ENCODE measurements at places on chromosomes 4 and X.

- peak; percentile 18 for DNase-seq
Observed at GRCh38 chr4:145868637-145869409, 69.8 kb downstream of the ZNF827 start.

DNA sequence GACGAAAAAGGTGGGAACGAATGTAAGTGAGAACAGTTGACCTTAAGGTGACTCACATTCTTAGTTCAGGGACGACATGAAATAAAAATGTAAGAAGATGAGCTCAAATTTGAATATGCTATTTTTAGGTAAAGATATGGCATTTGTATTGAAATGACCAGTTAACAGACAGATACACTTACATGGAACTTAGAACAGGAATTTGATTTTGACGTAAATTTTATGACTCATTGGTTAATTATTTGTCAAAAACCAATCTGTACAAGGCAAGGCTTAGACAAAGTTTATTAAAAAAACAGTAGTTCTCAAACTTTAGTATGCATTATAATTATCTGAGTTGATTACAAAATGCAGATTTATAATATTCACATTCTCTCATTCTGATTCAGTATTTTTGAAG is 469.4 kb downstream of the CFAP47 start:
- DNase-seq, result no peak

- DNase-seq, result peak; percentile 51
Observed at GRCh38 chr4:73446336-73446938, 10.4 kb downstream of the AFP start.

- DNase-seq, result no peak
Observed at GRCh38 chr4:183333983-183334382, 11.8 kb upstream of the CLDN24 start.

DNA sequence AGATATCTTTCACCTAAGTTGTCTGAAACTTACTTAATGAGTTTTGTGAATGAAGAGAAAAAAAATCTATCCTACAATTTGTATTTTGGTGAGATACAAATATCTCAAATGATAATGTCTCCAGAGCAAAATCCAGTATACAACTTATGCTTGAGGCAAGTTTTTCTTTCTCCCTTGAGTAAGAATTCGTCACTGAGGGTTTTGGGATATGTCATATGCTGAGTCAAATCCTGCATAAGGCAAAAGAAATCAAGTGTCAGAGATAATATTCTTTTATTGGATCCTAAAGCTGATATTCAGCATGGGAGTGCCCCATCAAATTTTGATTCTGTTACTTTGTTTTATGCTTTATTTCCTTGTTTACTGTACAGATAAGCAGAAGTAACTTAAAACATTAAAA is 1308.6 kb downstream of the ARAP2 start:
- DNase-seq, result no peak

- DNase-seq, result no peak
Observed at GRCh38 chr4:74418063-74418670, 26.8 kb upstream of the AREG start.

GRCh38 chr4:10506077-10506476 is 48.9 kb upstream of the ZNF518B start:
- no peak for DNase-seq

- no peak for DNase-seq
Observed at GRCh38 chrX:72687396-72687795, 26.7 kb downstream of the PHKA1 start.

GRCh38 chrX:14851526-14851925 is 21.3 kb downstream of the FANCB start:
- no peak for DNase-seq

DNA sequence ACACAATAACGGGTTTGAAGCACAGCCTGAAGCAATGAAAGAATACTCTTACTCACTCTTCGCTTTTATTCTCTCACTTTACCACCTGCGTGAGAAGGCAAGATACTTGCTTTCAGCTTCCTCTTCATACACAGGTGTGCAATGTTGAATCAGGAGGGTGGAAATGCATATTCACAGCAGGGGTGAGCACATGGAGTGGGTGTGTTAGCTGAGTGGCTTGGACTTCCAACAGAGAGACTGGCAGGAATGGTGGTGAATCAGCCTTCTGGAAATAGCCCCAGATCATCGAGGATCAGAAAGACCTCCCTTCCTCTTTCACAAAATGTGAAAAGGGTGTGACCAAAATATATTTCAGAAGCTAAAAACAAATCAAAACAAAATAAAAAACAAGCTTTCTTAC is 521.2 kb downstream of the STIM2 start:
- no peak for DNase-seq

DNA sequence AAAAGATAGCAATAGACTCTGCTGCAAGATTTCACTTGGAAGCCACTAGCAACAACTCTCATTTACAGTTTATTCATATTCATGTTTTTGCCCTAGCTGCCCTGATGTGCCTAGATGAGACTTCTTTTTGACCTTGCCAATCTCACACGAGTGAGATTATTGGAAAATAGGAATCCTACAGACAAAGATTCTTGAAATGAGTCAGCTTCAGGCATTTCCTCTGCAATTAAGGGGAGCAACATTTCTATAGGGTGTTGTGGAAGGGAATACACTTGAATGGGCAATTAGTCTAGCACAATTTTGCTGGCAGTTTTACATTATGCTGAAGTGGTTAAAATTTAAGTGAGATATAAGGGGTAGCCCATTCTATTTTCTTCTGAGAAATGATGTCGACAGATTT is 217.0 kb upstream of the FAT4 start:
- no peak for DNase-seq

- DNase-seq, result no peak
Observed at GRCh38 chr4:38870098-38870808, 2.6 kb downstream of the FAM114A1 start.

GRCh38 chrX:21863241-21863640 is 7.5 kb downstream of the YY2 start:
- no peak for DNase-seq

- no peak for DNase-seq
Observed at GRCh38 chr4:188387179-188387791, 248.0 kb downstream of the TRIML1 start.

DNA sequence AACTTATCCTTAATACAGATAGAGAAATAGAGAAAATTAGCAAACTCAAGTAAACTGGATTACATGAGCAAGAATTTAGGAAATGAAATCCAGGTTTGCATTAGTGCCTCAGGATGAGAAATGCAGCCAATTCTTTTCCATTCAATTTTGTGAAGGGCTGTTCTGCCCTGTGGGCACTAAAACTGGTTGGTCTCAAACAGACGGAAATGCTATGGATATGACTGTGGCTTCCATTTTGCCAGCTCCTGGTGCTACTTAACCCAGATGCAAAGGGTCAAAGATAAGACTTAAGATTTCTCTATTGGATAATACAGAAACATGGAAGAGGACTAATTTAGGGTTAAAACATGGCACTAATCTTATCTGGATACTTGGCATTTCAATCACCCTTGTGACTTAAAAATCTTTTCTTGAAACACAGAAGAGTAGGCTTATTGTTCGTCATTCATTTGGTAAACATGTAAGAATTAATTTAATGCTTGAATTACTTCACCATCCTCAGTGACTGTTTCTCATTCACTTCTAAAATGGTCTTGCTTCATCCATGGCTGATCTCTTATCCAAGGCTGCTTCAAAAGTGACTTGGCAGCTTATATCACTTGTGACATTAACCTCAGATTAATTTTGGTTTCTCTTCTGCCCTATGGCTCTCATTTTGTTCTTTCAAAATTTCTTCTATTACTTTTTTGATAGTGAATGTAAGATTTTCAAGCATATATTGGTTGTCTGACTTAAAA is 1008.7 kb downstream of the GLUD2 start:
- DNase-seq, result no peak

DNA sequence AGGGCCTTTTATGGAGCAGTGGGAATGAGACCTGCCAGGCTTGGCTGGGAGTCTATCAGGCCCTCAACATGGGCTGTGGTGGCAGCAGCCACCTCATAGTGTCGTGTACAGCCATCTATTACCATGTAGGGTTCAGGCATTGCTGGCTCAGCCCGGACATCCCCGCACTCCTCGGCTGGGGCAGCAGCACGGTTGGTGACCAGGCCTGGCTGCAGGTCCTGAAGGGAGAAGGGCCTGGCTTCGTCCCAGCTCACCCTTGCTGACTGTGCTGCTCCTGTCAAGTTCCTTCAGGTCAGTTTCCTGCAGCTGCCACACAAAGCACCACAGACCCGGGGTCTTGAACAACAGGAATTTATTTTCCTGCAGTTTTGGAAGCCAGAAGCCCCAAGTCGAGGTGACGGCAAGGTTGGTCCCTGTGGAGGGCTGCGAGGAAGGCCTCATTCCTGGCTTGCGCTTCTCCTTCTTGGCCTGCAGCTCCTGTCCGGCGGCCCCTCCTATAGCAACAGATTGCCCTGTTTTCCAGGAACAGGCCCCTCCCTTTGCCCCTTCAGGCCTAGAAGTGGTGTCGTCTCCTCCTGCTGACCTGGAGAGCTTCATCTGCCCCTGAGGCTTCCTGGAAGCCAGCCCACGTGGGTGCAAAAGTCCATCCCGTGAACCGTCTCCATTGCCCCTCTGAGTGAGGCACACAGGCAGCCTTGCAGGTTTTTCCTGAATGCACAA is 25.2 kb upstream of the SORCS2 start:
- DNase-seq, result no peak

- DNase-seq, result no peak
Observed at GRCh38 chr4:157803845-157804521, 368.8 kb downstream of the GASK1B start.

GRCh38 chrX:115642895-115643530 is 82.0 kb downstream of the PLS3 start:
- peak; percentile 9 for DNase-seq

DNA sequence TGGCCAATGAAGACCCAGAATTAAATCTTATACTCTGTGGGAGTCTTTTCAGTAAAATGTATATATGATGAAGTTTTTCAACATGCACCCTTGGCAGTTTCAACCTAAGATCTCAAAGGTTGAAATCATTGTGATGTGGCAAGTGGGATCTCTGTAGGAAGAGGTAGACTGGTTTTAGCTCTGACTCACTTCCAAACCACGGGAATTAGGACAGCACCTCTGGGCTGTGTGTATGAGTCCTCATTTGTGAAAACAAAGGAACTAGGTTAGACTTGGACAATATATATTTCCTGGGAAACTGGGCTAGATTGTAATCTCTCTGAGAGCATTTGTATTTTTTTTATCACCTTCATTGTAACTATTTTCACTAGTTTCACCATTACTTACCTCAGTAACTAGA is 333.0 kb downstream of the ADGRL3 start:
- DNase-seq, result no peak

- DNase-seq, result no peak
Observed at GRCh38 chr4:60400593-60400992, 799.5 kb upstream of the ADGRL3 start.

DNA sequence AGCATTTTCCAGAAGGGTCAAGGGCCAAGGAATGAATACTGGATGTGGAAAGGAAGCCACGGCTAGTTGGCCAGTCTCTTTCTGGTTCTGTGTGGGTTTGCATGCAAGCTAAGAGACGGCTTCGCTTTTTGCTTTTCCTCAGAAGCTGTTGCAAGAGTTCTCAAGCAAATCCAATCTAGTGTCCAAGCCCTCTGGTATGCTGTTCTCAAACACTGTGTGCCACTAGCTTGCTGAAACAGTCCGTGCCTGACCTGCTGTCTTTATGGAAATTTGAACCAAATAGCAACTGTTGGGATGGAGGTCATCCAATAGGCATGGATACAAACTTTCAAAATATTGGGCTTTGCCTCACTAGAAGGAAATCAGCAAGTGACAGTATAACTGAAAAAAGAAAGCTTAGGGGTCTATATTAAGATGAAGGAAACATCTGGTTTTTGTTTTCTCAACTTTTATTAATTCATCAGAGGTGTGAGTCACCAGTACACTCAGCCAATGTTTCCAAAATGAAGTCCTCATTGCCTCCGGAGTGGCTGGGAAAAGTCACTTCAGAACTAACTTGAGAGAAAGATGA is 70.5 kb downstream of the SLC9A6 start:
- DNase-seq, result no peak

- no peak for DNase-seq
Observed at GRCh38 chrX:106707771-106708454, 18.6 kb upstream of the RNF128 start.

DNA sequence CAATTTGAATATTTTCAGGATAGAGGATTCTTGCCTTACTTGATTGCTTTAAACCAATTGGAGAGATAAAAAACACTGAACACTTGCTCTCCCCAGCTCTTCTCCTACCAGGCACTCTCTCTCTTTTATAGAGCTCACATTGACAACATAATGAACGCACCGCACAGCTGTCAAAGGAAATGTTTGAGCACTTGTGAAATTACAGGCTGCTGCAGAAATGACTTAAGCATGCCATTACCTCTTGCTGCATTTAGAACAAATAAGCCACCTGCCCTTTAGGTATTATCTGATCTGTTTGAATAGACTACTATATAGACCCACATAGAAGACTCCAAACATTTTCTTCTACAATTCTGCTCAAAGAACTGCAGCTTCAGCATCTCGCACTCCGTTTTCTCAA is 227.7 kb downstream of the C4orf33 start:
- DNase-seq, result no peak

DNA sequence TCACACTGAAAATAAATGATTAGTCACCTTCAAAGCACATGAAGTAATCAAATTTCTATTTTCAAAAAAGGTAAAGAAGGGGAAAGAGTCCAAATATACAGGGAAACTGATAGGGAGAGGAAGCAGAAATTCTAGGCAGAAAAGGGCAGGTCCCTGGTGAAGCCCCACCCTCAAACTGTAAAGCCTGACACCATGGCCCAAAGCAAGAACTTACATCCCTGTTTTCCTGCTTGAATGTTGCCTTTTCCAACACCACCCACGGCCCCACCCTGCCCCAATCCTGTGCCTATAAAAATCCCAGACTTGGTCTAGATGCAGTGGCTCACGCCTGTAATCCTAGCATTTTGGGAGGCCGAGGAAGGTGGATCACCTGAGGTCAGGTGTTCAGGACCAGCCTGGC is 361.8 kb downstream of the PPP3CA start:
- no peak for DNase-seq

DNA sequence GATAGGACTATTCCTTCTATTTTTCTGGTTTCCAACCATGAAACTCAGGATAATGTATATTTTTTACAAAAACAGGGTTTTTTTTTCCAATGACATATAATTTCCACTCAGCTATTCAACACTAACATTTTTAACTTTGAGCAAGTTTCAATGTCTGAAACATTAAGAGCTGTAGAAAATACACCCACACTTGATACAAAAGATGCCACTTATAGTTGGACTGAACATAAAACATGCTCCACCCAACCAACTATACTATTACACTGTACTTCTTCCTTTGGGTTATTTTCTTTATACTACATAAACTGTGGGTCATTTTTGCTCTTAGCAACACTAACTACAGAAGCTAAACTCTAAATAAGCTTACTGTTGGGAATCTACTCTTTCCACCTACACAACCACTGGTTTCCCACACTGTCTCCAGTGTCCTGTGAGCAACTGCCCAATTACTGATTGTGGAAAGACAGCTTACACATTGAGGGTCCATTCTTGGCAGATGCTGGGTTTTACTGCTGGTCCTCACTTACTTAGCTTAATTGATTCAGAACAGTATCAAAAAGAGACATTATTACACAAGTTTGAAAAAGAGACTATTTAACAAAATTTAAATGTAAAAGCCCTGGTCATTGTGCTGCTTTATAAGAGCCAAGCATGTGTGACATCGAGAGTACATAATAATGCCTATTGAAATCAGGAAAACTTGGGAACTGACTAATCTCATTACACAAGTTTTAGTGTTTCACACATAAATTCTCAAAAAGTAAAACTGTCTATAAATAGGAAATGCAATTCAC is 6.3 kb downstream of the AMMECR1 start:
- DNase-seq, result no peak

- no peak for DNase-seq
Observed at GRCh38 chrX:56130436-56130835, 101.7 kb upstream of the KLF8 start.
